ENCODE measurements at places on chromosomes 16 and 17.

DNA sequence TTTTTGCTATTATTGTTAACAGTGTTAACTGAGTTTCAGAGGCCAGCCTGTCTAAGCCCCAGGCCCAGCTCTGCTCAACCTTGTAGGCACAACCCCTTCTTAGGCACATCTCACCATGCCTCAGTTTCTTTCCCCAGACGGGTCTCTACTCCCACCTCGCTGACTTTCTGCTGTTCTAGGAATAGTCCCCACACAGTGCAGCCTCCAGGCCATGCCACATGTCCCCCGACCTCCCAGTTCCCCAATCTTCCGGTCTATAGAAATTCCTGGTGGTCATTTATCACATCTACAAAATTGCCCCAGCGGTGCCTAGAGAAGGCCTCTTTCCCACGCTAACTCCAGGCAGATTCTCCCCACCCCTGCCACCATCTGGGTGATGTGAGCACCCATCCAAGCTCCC lies 34.8 kb downstream of the ADGRG5 start:
- no peak for DNase-seq

- no peak for DNase-seq
Measured at GRCh38 chr17:49390548-49391324, 23.9 kb downstream of the PHB1 start.

GRCh38 chr17:82291582-82292250 lies 18.2 kb upstream of the CSNK1D start:
- DNase-seq: no peak

GRCh38 chr17:45435481-45435880 lies 2.8 kb upstream of the ARHGAP27 start:
- no peak for DNase-seq

DNA sequence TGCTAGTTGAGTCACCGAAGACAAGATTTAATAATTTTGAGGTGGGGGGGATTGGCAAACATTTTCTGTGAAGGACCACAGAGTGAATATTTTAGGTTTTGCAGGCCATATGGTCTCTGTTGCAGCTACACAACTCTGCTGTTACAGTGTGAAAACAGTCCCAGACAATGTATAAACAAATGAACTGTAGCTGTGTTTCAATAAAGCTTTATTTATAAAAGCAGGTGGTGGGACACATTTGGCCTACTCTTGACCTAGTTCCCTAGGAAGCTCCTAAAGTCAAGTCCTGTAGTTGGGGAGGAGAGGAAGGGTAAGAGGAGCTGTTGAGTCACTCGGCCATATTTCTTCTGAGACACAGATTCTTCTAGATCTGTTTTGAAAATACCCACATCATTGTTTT lies 92.3 kb downstream of the SDR42E1 start:
- no peak for DNase-seq

DNA sequence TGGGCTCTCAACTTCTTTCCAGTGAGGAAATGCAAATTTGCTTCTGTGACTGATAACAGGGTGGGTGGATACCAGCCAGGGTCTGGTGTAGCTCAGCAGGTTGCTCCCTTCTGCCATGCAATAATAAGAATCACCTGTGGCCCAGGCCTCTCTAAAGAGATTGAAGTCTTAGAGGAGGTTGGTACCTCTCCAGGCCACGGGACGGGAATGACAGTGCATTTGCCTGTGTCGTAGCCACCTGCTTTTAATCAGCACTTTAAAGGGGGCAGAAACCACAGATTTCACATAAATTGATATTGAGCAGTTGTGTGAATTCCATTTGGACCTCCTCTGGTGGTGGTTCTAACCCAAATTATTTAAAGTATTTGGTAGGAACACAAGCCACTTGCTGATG lies 246.9 kb downstream of the PRKCA start:
- no peak for DNase-seq

GRCh38 chr17:82384730-82385481 lies 13.3 kb downstream of the UTS2R start:
- DNase-seq: no peak

- DNase-seq: no peak
Measured at GRCh38 chr16:57960826-57961472, 10.0 kb downstream of the CNGB1 start.

DNA sequence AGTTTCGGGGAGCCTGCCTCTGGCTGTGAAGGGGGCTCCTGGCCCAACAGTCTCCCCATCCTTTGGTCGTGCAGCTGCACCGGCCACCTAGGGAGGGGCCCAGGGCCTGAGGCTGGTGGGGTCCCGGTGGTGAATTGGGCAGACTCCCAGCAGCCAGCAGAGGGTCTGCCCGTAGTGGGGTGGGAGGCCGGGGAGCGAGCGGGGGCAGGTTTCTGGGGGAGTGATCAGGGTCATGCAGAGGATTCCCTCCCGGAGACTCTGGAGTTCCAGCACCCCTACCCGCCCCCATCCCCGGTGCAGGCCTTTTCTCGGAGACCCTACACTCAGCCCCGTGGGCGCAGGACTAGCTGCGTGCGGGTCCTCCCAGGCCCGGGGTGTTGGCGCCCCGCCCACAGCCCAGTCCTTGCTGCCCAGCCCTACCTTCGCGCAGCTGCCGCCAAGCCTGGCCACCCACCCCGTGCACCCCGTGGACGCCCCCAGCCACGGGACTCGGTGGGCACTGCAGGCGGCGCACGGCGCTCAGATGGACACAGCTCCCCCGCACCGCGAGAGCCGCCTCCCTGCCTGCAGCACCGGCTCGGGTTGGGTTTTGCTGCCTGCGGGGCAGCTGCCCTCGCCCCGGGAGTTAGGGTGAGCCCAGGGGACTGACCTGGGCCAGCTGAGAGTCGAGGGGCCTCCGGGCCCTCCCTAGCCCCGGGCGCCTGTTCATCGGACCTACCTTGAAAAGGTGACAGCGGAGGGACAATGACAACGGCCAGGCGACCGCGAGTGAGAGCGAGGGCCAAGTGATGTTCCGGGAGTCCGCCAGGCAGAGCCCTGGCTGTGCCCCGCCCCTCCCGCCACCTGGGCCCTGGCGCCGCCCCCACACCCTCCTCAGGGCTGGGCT lies at the start of gene GNG13:
Gene GNG13 (minus strand): TSS at position 787 of the 886 bp plus-strand sequence. CDS start 1,657 bp downstream, outside the sequence.
- DNase-seq: no peak

DNA sequence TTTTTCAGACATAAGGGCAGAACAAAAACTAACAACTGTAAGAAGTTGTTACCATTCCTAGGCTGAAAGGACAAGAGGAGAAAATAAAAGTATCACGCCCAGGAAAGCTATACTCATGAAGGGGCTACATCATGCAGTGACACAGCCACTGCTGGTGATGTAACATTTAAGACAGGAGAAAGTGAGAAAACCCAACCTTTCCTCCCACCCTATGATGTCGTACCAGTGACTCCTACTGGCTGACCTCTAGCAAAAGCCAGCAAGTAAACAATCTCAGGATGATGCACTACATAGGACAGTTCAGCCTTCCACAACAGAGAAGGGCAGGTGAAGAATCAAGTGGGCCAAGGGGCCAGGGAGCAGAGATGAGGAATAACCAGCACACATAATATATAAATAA lies 14.0 kb upstream of the OR1E2 start:
- DNase-seq: no peak

- no peak for DNase-seq
Measured at GRCh38 chr16:86919078-86919477, 340.7 kb downstream of the FOXL1 start.

- no peak for DNase-seq
Measured at GRCh38 chr17:30947796-30948195, 23.0 kb upstream of the RNF135 start.

DNA sequence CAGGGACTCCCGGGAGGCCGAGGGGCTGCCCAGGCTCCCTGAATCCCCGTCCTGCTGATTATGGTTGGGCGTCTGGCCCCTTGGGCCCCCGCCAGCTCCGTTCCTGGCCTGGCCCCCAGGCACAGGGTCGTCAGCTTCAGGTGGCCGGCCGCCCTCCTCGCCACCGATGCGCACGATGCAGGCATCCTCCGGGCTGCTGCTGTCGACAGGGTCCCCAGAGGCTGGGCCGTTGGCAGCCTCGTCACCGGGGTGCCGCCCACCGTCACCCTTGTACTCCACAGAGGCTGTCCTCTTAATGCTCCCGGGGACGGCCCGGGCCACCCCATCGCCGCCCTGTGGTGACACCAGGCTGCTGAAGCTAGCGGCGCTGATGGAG lies 60.4 kb downstream of the PRMT7 start:
- no peak for DNase-seq

- no peak for DNase-seq
Measured at GRCh38 chr16:20884240-20884556, 16.0 kb downstream of the DCUN1D3 start.

DNA sequence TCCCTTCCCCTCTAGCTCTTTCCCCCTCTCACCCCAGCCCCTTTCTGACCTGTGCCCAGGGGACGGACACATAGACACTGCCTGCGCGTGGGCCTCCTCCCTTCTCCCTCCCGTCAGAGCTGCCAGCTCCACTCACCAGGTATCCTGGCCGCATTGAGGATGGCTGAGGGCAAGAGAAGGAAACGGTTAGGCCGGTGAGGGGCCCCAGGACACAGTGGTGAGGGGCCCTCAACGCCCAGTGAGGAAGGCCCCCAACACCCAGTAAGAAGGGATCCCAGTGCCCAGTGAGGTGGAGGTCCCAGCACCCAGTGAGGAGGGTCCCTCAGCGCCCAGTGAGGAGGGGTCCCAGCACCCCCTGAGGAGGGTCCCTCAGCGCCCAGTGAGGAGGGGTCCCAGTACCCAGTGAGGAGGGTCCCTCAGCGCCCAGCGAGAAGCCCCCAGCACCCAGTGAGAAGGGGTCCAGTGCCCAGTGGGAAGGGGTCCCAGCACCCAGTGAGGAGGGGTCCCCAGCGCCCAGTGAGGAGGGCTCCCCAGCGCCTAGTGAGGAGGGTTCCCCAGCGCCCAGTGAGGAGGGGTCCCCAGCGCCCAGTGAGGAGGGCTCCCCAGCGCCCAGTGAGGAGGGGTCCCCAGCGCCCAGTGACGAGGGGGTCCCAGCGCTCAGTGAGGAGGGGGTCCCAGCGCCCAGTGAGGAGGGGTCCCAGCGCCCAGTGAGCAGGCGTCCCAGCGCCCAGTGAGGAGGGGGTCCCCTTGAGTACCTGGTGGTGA lies 1.1 kb downstream of the PRSS22 start:
- DNase-seq: no peak

DNA sequence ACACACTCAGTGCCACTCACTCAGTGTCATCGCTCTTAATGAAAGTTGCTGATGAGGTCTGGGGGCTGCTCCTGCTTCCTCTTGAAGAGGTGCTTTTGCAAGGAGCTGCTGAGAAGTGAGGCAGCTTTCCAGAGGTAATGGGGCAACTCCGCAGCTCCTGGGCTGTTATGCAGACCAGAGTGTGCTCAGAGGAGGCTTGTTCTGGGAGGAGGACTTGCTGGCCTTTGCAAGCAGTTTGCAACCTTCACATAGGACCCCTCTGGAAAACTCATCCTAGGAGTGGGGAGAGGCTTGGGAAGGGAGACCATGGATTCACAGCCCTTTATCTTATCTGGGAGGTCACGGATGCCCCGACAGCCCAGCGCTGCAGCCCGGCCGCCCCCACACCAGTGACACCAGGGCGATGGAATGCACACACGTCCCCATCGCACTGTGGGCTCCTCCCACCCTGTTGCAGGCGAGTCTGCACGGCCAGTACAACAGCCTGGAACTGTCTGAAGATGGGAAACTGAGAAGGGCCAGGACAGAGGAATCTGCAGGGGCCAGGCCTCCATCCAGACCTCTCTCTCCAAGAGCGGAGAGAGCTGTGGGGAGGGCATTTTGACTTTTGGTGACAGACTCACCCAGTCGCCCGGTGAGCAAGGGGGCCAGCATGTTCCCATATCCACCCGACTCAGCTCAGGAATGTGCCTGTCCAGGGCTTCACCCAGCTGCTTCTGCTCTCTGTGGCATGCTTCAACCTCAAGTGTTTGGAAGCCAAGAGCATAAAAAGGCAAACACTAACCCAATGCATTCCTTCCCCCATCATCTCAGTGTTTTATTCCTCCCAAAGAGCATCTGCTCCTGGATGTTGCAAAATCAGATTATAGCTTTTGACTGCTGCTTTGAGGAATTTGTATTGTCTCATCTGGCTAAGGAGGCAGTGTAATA lies 78.6 kb upstream of the ZNF469 start:
- no peak for DNase-seq
